ENCODE measurements at places on chromosomes 12 and 14.

DNA sequence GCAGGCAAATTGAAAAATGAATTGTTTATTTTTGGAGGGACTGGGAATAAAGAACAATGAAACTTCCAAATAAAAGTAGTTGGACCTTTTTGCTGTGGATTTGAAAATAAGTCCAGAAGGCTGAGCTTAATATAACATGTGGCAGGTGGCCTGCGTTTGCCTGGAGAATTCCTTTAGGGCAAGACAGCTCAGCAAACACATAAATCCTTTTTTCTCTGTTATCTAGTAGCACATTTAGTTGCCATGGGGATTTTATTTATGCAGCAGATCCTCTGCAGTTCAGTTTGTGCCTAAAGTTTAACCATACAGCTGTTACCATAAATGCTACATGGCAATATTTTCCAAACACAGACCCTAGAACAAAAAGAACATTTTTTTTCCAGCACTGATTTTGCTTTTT is 180.0 kb downstream of the NPAS3 start:
- DNase-seq, result no peak

DNA sequence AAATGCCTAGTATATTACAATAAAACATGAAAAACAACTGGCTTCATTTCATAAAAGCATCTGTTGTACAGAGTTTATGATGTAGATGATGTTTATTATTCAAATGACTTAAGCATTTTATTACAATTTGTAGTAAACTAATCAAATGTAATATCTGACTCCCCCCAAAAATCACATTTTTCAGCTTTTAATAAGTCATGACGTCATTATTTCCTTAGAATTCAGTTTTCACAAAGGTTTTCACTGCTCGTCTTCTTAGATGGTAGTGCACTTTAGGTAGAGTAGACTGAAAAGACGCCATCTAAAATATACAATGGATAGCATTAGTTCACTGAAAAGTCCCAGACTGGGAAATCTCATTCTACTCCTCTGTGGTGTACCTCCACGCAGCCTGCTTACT is 181.5 kb downstream of the ACSS3 start:
- DNase-seq, result no peak

GRCh38 chr14:102295270-102295669 is 9.7 kb downstream of the MOK start:
- DNase-seq, result peak; percentile 45

DNA sequence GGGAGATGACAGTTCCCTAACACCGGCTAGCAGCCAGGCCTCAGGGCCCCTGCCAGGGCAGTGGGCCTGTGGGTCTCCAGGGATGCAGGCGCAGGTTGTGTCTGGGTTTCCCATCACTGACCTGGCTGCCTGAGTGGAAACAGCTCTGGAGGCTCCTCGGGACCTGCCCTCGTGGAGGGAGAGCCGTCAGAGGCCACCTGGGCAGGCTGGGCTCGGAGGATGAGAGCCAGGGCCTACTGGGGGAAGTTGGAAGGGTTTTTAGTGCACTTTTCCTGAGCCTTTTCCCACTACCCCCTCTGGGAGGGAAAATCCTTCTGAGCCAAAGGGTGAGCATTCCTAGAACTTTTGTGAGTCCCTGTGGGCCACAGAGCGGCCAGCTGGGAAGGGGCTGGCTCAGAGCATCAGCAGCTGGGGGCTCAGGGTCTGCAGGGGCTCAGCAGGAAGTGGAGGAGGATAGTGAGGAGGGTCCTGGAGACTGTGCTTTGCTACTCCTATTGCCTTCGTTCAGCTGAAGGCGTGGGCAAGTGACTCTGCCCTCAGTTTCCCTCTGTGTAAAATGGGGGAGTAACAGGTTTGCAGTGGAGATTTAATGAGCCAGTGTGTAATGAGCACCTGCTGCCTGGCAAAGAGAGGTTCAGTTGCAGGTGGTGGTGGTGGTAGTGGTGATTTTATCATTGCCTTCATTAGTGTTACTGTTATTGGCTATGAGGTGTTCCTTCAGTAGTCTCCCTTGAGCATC is 1.8 kb downstream of the SH2B3 start:
- DNase-seq, result no peak

DNA sequence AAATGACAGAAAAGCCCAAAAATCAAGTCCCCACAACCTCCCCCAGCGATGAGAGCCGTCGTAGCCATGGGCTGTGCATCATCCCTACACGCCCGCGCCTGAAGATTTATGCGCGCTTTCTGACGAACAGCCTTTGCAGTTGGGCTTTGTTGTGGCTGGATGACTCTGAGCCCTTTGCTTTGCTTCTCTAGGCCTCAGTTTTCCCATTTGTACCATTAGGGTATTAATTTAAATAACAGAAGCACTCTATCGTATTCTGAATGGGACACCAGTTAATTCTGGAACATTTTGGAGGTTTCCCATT is 24.2 kb downstream of the SFSWAP start:
- DNase-seq, result no peak

Measured in hematopoietic multipotent progenitor cell treated with erythropoietin and hydrocortisone succinate and interleukin-3 and kit ligand, for 4 days (in vitro differentiated cells).